Left cardiac atrium (tissue), 4 donors: ENCODE measurements at places on chromosomes 2 and 18.

DNA sequence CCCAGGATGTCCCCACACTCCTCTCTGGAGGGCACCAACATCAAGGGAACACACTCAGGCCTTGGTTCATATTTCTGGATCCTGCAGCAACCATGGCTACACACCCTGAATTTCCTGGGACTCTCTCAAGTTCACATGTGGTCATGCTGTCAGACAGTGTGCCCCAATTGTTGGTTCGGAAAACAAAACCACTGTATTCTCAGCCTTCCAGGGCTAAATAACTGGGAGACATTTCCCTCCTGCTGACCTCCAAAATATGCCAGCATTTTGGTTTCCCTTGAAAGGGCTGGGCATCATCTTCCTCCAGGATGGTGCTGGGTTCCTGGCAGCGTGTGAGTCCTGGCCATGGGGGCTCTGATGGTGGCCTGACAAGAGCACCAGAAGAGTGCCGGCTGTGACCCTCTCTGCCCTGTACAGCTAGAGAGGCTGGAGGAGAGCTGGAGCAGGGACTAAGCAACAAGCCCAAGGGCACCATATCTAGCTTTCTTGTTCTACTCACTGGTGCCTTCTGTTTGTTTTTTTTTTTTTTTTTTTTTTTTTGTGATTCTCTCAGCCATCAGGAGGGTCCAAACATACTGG, 37.5 kb upstream of the WIPF1 start:
- DNase-seq = no peak

- no peak for DNase-seq
These were observed 207.0 kb upstream of the HS6ST1 start for GRCh38 chr2:128525653-128526052.

DNA sequence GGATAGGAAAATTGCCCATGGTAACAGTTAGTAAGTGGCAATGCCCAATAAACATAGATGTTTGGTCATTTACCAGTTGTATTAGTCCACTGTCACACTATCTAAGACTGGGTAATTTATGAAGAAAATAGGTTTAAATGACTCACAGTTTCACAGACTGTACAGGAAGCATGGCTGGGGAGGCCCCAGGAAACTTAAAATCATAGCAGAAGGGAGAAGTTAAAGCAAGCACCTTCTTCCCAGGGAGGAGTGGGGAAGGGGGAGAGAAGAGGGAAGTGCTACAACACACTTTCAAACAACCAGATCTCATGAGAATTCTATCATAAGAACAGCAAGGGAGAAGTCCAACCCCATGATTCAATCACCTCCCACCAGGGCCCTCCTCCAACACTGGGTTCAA, 23.4 kb downstream of the NR4A2 start:
- no peak for DNase-seq

DNA sequence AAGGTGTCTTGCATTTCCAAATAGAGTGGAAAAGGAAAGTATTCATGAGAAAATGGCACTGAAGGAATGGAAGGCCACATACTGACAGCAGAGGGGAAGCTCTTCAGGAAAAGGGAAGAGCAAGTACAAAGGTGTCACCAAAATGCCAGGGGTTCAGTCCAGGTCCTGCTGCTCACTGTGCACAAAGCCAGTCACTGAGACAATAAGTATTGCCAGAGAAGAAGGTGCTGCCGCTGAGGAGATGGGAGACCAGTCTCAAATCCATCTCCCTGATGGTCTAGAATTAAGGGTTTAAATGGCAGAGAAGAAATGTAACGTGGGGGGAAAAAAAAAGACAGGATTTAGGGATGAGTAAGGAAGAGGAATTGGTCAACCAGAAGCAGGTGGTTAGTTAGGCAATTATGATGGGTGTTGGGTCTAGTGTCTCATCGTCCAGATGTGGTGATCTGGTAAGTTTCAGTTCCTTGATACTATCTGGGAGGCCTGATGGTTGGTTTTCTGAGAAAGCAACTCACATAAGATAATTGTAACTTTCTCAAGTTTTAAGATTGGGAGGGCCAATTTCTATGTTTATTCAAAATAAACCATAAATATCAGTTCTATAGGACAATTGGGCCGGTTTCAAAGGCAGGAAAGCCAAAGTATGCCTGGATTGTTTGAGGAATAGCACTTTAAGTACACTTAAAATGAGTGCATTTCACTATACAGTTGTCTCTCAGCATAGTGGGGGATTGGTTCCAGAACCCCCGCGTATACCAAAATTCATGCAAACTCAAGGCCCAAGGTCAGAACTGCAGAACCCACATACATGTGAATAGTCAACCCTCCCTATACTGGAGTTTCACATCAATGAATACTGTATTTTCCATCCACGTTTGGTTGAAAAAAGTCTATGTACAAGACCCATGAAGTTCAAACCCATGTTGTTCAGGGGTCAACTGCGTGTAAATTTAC, 109.1 kb upstream of the DNAJC10 start:
- no peak for DNase-seq

DNA sequence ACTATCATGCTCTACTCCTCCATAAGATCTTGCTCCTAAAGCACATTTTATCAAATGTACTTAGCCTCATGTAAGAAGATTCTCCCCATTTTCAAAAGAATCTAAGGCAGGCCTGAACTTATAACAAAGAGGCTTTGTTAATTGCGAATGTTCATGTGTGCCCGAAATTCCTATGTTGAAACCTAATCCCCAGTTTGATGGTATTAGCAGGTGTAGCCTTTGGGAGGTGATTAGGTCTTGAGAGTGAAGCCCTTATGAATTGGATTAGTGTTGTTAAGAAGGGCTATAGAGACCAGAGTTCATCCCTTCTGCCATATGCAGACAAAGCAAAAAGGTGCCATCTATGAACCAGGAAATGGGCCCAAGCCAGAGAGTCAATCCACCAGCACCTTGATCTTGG, 234.5 kb downstream of the PAX3 start:
- no peak for DNase-seq

DNA sequence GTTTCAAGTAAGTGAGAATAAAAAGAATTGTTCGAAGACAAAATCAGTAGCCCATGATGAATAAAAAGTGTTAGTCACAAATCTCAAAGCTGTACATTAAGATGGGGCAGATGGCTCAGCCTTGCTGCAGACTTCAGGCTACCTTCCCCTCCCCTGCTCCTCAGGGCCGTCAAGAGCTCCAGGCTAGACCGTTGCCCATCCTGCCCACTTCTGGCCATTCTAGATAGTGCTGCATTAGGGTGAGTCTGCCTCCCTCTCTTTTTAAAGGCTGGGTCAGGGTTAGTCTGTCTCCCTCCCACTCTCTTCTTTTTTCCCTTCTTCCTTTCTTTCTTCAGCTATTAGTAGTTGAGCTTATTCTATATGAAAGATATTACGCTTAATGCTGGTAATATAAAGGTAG, 86.0 kb downstream of the MAPRE2 start:
- no peak for DNase-seq

GRCh38 chr18:4208366-4208765, 246.7 kb downstream of the DLGAP1 start:
- DNase-seq = no peak

- no peak for DNase-seq
These were observed 154.6 kb upstream of the REV1 start for GRCh38 chr2:99644419-99644787.

GRCh38 chr18:25334588-25334987, 17.4 kb downstream of the ZNF521 start:
- no peak for DNase-seq

GRCh38 chr2:187775651-187776050, 221.4 kb upstream of the TFPI start:
- DNase-seq = no peak

- no peak for DNase-seq
These were observed 13.0 kb downstream of the ANTXR1 start for GRCh38 chr2:69026026-69026425.

GRCh38 chr2:2022941-2023586, 278.7 kb upstream of the PXDN start:
- no peak for DNase-seq

DNA sequence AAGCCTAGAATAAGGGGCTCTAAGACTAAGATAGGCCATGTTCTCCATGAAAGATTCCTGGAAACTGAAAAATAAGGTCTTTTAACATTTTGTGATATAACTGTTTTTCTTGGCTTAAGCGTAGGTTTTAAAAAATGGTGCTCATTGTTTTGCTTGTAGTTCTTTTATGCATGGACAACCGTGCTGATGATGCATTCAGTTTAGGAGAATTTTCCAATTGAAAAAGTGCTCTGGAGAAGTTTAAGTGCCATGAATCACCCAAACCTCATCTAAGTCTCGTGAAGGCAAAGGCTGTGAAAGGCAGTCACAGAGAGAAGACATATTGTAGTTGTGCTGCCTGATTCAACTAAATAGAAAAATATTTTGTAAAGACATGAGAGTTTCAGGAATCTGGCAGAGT, 111.8 kb upstream of the GAREM1 start:
- no peak for DNase-seq

GRCh38 chr2:127649100-127649611, 3.2 kb downstream of the GPR17 start:
- DNase-seq = peak; percentile 43

- DNase-seq = no peak
These were observed 13.6 kb downstream of the FLACC1 start for GRCh38 chr2:201343559-201343958.
